ENCODE measurements at places on chromosomes 6 and 20.

DNA sequence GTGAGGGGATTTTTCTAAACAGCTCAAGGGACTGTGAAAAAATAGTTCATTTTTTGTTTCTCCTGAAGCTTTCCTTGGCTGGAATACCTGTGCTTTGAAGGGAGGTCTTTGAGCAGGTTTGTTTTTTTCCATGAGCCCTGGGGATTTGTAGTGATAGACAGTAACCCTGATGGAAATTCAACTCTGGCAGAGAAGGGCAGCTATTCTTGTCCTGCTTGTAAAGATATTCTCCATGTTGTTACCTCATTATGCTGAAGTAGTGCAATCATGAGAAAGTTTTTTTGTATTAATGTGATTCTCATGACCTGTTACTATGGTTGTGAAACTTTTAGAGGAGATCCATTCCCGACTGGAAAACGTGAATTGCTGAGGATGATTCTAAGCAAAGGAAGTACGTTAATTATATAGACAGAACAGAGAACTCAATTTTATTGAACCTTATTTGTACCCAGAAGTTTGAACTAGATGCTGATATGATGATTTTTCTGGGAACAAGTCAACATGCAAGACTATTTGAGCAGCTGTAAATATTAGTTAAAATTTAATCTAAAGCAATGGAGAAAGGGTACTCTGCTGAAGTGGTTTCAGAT, 12.5 kb downstream of the UTRN start:
- no peak for DNase-seq

GRCh38 chr6:41406728-41407489, 71.5 kb downstream of the NCR2 start:
- DNase-seq, result no peak

DNA sequence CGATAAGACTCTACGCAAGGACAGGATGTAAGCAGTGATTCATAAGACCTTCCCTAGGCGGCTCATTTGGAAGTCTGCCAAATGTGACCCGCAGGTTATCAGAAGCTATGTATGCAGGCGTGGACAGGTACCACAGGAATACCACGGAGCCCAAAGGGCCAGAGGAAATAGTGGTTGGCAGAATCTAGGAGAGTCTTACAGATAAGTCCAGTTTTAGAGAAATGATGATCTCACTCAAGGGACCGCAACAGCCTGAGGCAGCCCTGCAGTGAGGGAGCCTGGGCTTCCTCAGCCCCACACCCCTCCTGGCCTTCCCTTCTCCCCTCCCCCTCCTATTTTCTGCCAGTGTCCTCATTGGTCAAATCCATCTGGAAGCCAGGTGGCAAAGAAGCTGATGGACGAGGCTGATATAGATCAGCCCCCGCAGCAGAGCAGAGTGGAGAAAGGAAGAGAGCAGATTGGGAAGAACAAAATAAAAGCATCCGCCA, 110.6 kb downstream of the FNDC1 start:
- DNase-seq, result no peak

GRCh38 chr6:157716251-157716995, 106.6 kb upstream of the SNX9 start:
- no peak for DNase-seq

DNA sequence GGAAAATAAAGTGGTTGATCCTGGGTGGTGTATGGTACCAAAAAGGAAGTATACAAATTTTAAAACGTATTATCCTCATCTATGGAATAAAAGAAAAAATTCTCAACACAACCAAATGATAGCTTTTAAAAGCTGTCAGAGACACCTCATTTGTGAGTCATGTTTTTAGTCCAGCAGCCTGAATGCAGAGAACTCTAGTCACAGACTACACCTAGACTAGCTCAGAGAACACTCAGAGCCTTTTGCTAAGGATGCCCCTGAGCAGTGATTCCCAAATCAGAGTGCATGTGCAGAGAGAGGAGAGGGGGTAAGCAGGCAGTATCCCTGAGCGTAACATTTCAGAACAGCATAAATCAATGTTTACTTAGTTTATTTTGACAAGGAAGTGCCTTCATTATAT, 809.3 kb downstream of the HACE1 start:
- no peak for DNase-seq

GRCh38 chr6:628766-629165, 28.1 kb downstream of the HUS1B start:
- no peak for DNase-seq

GRCh38 chr6:39425346-39426072, 103.0 kb upstream of the KCNK16 start:
- no peak for DNase-seq

GRCh38 chr20:55417836-55418235, 587.5 kb downstream of the CBLN4 start:
- no peak for DNase-seq

- no peak for DNase-seq
Measured at GRCh38 chr6:146560607-146561006, 17.0 kb downstream of the RAB32 start.

DNA sequence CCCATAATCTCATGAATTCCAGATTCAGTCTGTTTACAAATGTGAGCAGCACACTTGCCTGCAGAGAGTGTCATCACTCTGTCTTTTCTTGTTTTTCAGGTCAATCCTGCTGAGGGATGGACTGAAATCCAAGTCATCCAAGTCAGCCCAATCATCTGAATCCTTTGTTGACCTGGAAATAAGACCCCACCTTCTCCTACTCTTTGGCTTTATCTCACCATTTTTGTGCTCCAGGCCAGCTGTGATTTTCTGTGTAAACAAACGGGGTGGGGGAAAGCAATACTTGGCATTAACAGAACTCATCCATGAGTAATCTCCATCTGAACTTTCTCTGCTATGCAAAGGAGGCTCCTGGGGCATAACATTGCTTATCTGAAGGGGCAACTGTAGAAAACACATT, 16.9 kb upstream of the GSTA4 start:
- DNase-seq, result no peak

DNA sequence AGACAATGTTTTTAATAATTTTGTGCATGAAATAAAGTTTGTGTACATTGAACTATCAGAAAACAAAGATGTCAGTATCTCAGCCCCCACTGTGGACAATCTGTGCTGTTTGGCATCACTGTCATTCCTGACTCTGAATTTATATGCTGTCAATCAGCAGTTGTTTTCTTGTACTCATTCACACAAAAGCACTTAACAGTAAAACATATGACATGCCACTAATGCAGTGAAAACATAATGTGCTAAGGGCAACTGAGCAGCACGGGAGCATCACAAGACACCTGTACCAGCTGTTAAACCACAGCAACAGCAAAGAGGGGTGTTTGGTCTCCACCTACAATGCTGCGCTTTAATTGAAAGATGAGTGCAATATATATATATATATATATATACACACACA, 647.8 kb upstream of the SLC35B3 start:
- no peak for DNase-seq

- no peak for DNase-seq
Measured at GRCh38 chr6:88750936-88751335, 212.5 kb downstream of the RNGTT start.

DNA sequence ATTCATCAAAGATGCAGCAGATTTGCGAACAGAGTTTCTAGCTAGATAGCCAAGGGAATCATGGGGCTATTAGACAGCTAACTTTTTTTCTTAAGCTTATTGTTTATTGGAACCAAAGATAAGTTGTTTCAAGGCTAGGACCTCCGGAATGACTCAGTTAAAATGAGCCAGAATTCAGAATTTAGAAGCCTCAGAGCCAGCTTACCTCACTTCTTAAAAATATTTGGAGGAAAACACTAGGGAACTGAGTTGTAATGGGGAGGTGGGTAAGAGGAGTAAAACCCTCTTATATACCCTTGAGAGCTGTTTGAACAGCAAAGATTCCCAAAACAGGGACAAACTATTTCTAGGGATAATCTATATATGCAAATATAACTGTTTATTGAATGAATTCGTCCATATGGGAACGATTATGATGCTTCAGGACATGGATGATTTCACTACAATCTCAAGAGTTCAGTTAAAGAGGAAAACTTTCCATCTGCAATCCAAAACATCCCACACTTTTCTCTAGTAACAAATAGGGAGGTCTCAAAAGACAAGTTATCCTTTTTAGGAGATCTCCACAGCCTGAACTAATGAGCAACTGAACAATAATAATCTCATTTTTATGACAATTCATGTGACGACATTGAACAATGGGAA, 12.6 kb upstream of the CARMIL1 start:
- no peak for DNase-seq

DNA sequence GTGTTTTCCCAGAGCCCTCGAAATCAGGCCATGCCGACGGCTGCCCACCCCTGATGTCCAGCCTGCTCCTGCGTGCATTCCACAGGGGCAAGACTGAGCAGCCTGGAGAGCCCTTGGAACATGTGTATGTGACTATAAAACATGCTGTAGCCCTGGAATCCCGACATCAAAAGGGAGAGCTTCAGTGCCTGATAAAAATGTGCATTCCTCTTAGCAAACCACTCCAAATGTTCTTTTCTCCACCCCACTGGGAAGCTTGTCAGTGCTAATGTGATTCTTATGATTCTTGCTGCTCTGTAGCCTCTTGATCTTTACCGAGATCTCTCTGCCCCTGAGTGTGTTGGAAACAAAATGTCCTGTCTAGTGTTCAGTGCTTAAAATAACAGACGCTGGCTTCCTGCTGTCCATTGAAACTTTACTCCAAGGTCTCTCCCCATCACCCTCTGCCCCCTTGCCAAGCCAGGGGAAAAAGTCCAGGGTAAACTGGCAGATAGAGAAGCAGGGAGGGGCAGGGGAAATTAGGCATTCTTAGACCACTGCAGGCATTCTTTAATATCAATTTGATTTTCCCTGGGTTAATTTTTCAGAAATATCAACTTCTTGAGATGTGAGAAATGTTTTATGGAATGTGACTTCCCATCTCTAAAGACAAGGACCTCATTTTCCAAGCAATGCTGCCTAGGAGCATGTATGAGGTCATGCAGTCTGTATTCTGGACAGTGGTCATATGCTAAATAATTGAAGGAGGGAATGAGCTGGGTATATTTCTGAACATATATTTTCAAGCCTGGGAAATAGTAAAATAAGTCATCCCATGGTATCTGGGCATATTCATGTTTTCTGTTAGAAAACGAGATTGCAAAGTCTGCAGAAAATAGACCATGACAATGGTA, 73.8 kb upstream of the ISM1 start:
- no peak for DNase-seq

DNA sequence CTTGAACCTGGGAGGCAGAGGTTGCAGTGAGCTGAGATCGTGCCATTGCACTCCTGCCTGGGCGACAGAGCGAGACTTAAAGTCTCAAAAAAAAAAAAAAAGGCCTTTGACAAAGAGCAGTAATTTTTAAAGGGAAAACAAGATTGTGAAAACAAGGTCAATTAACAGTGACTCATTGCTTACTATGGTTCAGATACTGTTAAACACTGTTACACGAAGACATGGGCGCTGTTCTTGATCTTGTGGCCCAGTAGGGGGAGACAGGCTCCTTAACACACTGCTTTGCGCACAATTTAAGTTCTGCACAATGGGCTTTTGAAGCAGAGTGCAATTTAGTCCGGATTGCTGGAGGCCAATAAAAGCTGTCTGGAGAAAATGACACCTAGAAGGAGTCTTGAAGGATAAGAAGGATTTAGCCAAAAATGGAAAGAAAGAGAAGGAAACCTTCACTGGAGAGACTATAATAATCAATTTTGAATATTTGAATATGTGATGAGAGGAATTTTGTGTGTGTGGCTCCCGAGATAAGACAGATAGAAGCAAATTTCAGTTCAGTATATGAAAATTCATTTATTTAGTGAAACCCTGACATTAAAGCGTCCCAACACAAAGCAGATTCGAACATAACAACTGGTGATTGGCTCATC, 6.0 kb upstream of the LATS1 start:
- DNase-seq, result no peak

GRCh38 chr6:116060572-116061283, at the start of gene FRK:
Gene FRK (minus strand): TSS chr6:116060891. CDS start chr6:116060311, 580 bp downstream.
- DNase-seq, result no peak

DNA sequence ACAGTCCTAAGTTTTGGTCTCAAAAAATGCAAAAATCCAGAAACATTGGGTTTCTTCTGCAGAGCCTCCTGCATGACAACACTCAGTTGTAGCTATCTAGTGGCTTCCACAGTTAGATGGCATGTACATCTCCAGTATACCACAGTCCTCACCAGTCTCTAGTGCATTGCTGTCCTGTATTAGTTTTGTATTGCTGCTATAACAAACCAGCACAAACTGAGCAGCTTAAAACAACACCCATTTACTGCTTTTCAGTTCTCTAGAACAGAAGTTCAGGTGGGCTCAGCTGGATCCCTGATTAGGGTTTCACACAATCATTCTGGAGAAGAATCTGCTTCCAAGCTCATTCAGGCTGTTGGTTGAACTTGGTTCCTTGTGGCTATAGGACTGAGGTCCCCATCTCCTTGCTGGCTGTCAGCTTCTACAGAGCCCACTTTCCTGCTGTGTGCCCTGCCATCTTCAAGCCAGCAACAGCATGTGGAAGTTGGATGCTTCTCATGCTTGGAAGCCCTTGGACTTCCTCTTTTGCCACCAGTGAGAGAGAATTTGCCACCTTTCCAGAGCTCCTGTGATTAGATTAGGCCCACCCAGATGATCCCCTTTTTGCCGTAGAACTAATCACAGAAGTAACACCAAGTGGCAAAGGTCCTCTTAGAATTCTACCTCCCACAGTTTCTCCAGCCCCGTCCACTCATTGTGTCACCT, 48.9 kb upstream of the TBC1D7 start:
- DNase-seq, result no peak

GRCh38 chr6:12995419-12995818, 278.9 kb downstream of the PHACTR1 start:
- DNase-seq, result no peak

DNA sequence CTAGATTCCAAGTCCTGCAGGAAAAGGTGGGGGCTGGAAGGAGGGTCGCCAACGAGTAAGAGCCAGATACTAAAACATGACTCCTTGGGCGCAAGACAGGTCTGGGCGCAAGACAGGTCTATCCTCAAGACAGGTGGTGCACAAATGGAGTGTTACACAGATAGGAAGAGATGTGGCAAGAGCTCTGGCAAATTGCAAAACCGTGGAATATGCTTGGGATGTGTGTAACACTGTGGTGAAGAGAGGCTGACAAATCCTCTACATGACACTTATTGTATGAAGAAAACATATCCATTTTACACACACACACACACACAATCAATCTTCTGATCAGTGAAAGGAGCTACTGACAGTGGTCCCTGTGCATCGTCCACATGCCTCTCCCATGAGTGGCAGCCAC, 77.6 kb downstream of the TBC1D7 start:
- DNase-seq, result no peak

- no peak for DNase-seq
Measured at GRCh38 chr6:164404812-164405488, 904.5 kb downstream of the C6orf118 start.

- DNase-seq, result no peak
Measured at GRCh38 chr20:19875376-19876221, 117.5 kb downstream of the RIN2 start.

- DNase-seq, result no peak
Measured at GRCh38 chr6:84521511-84521910, 242.9 kb downstream of the TBX18 start.

DNA sequence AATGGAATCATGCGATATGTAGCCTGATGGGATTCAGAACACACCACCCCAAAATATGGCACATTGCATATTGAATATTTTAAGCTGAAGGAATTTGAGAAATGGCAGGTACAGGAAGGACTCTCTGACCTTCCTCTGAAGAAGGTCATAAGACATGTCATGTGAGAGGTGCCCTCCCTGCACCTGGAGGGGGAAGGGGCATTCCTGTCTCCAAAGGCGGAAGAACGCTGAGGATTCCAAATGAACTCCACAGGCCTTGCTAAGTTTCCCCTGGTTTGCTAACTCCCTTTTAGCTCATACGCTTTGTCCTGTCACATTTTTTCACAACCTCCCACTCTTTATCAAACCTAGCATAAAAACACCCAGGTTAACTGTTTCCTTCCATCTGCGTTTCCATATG, 347.8 kb downstream of the CDKAL1 start:
- no peak for DNase-seq
